Smooth muscle cell of the pulmonary artery (primary cell): ENCODE measurements at places on chromosomes 4 and X. TPM values are rescaled to one million over a fixed set of nuclear protein-coding genes. Genes with fewer than 3 reads are reported as not detected.

Gene TSPAN6
- 21.7 and 36.5 TPM in 2 replicates for total RNA-seq

Gene ZBTB49
- total RNA-seq = 2.6 and 3.3 TPM in 2 replicates

Gene LPAR4
- 0.07 and 0.33 TPM in 2 replicates for total RNA-seq

Gene LDB2
- total RNA-seq = 11.3 and 70.6 TPM in 2 replicates

Gene TMEM271
- total RNA-seq = not detected in 2 replicates

Gene TIGD2
- 4.3 and 8.9 TPM in 2 replicates for total RNA-seq

Gene SYNPO2
- total RNA-seq = 43.4 and 56.6 TPM in 2 replicates

Gene GPRIN3
- total RNA-seq = 0.03 and 0.65 TPM in 2 replicates

Gene GABRA4
- total RNA-seq = under 0.01 TPM in 1 of 2 replicates, not detected in the other

Gene SEL1L3
- 116 and 206 TPM in 2 replicates for total RNA-seq

Gene F8A3
- 1.5 and 1.7 TPM in 2 replicates for total RNA-seq

Gene CXCL11
- total RNA-seq = not detected in 2 replicates

Gene PHOX2B
- not detected in 2 replicates for total RNA-seq

Gene CORIN
- 1.7 and 2.4 TPM in 2 replicates for total RNA-seq

Gene TMPRSS11A
- not detected in 2 replicates for total RNA-seq

Gene MFSD8
- 13.7 and 16.4 TPM in 2 replicates for total RNA-seq

Gene SPACA5
- not detected in 2 replicates for total RNA-seq

Gene FAM133A
- 0.07 and 0.20 TPM in 2 replicates for total RNA-seq

Gene IRS4
- total RNA-seq = not detected in 2 replicates

Gene FGF5
- total RNA-seq = 21.3 and 31.5 TPM in 2 replicates

Gene HOPX
- total RNA-seq = 0.26 and 0.50 TPM in 2 replicates

Gene RBM46
- total RNA-seq = under 0.01 TPM in 1 of 2 replicates, not detected in the other

Gene GPR119
- total RNA-seq = not detected in 2 replicates

Gene IL2
- total RNA-seq = not detected in 2 replicates

Gene CSAG3
- not detected in 2 replicates for total RNA-seq

Gene GLRA3
- not detected in 2 replicates for total RNA-seq

Gene RNF175
- total RNA-seq = not detected in 2 replicates

Gene CT55
- not detected in 2 replicates for total RNA-seq

Gene UGT2A1
- total RNA-seq = not detected in 2 replicates

Gene FAM236B
- not detected in 2 replicates for total RNA-seq

Gene CLIC2
- 0.33 and 0.78 TPM in 2 replicates for total RNA-seq

Gene TRPC5OS
- not detected in 2 replicates for total RNA-seq

Gene NXF2
- total RNA-seq = not detected in 2 replicates

Gene PCDH18
- 29.1 and 119 TPM in 2 replicates for total RNA-seq
